Activated T-helper 1 cell treated with anti-CD3 and anti-CD28 coated beads, Interleukin-12 subunit alpha, Interleukin-12 subunit beta, Interleukin-2, Interleukin-4 antibody, amounts not matched to agents 30 ng/mL and 10 ng/mL and 1 ng/mL, durations not matched to agents 14 hours and 24 hours and 36 hours (primary cell): ENCODE measurements at places on chromosomes 4 and X. TPM values are rescaled to one million over a fixed set of nuclear protein-coding genes. Genes with fewer than 3 reads are reported as not detected.

The HS3ST1 gene
- 0.31 and 0.51 TPM in 2 replicates for total RNA-seq

The FAM47A gene
- not detected in 2 replicates for total RNA-seq

The BEND2 gene
- not detected in 2 replicates for total RNA-seq

GRCh38 chr4:109494563-109494962 lies 60.9 kb downstream of the SEC24B start:
- no peak for DNase-seq

- DNase-seq, result peak; percentile 51
Measured at GRCh38 chr4:142567199-142567598, 278.9 kb downstream of the INPP4B start.

DNA sequence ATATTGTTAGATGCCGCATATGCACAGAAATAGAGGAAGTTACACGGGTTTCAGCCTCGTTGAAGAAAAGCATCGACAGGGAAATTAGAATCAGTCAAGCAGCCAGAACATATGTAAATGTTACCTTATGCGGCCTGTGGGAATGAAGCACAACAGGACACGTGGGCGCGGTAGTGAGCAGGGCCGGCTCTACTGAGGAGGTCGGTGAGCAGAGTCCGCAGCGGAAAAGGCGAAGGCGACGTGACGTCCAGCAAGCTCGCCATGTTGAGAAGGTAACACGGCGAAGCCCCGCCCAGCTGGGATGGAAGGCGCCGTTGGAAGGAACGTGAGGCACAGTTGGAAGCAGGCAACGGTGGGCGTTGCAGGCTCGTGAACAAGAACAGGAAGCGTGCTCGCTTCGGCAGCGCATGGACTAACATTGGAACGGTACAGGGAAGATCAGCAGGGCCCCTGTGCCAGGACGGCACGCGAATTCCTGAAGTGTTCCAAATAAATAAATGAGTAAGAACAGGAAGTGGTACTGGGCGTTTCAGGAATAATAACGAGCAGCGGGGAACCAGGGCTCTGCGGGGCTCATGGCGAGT lies 54.6 kb downstream of the MTNR1A start:
- no peak for DNase-seq

- no peak for DNase-seq
Measured at GRCh38 chr4:182177166-182177565, 66.0 kb upstream of the TENM3 start.

DNA sequence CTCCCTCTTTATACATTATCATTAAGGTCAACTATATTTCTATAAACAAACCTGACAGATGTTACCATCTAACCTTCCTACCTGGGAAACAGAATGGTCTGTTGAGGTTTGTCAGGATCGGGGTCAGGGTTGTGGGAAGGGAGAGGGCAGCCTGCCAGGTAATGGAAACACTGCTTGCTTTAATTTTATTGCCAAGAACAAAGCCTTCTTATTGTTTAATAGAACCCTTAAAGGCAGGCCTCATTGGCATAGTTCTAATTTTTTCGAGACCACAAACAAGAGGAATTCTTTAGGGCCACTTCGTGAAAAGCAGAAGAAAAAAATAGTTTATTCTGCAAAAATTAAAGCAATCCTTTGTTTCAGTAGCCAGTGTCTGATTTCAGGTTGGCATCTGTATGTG lies 113.2 kb downstream of the MID1 start:
- no peak for DNase-seq

- no peak for DNase-seq
Measured at GRCh38 chr4:89737888-89738287, 99.1 kb downstream of the SNCA start.
